COR-L47 (cell line): ENCODE measurements at places on chromosomes 11 and 22.
A peak's percentile ranks its signal among the peaks of the same experiment; 100 is the strongest.

- no peak for DNase-seq
These were observed 539.2 kb downstream of the NTM start for GRCh38 chr11:131909426-131910177.

- no peak for DNase-seq
These were observed 25.6 kb upstream of the MMP12 start for GRCh38 chr11:102900346-102900745.

- peak; percentile 36 for DNase-seq
These were observed 75.1 kb downstream of the LARGE2 start for GRCh38 chr11:45997599-45997998.

- no peak for DNase-seq
These were observed 4.4 kb upstream of the DDX17 start for GRCh38 chr22:38510416-38510970.

GRCh38 chr22:19176175-19176643 is 2.3 kb downstream of the SLC25A1 start:
- no peak for DNase-seq

DNA sequence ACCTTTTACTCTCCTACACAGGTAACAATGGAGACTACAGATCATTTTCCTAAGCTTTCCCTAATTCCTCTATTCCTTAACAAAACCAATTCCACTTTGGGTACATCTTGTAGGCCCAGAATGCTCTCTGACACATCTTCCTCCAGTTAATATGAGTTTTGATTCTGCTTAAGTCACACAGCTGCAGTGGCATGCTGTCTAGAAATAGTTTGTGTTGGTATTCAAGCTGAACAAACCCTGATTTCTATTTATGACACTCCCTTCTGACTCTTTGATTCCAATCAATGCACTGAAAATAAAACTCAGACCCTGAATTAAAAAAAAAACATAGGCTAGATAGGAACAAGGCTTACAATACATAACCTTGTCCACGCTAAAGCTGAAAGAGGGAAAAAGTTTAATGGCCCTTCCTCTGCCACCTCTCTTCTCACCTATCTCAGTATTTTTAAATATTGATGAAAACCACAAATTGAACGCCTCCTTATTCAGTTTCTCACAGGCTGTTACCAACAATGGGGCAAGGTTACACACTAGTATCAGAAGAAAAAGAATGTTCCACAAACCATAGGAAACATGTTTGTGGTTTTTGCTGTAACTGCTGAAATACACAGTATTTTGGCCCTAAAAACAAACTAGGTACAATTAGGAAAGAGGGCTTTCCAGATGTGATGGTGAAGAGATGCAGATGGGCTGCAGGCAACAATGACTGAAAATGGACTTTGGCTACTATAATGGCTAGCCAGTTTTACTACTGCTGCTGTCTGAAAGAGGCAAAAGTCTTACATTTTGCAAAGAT is 35.7 kb upstream of the GAB2 start:
- no peak for DNase-seq

DNA sequence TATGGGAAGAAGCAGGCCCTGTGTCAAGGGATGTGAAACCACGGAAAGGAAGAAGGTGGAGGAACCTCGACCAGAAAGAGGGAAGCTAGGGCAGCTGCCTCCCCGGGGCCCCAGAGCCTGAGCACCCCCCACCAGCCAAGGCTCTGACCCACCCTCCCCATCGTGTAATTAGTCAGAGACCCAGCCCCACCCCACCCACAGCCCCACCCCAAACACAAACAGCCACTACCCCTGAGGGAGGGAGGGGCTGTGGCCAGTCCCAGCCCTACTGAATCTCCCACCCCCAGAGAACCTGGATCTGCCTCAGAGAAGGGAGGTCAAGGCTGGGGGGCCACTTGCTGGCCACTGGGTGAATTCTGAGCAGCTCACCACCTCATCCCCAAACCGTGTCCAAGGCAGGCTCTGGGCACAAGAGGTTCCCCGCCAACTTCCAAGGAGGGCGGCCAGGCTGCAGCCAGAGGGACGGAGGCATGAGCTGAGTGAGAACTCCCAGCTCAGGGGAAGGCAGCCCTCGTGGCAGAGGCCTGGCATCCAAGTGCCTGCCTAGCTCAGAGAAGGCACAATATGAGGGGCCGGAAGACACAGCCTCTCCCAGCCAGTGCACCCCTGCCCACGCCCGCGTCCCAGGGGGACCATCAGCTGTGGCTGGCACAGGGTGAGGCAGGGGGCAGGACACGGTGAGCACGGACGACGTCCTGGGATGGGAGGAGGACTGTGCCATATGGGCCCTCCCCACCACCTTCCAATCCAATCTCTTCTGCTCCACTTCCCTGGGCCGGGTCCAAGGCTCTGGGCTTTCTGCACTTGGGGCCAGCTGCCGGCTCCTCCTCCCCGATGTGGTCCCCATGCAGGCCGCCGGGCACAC is 2.7 kb downstream of the PLXNB2 start:
- no peak for DNase-seq

DNA sequence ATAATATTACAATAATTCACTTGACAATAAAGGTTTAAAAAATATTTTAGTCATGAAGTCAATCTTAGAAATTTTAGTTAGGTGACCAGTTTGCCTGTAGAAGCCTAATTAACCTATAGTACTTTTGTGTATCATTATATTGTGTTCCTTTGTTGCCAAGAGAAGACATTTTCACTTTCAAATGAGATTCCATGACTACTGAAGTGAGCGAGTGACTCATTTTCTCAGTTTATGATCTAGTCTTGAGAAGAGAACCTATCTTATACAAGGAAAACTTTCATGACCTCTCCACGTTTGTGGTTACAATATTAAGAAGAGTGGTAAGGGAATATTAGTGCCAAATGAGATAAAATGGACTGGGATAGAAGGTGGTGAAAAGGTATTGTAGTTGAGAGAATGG is 423.9 kb upstream of the CHORDC1 start:
- DNase-seq = no peak
